LNCaP clone FGC (cell line): ENCODE measurements at places on chromosomes 7 and 10.

GRCh38 chr7:82270870-82271269 is 172.7 kb downstream of the CACNA2D1 start:
- no peak for DNase-seq

DNA sequence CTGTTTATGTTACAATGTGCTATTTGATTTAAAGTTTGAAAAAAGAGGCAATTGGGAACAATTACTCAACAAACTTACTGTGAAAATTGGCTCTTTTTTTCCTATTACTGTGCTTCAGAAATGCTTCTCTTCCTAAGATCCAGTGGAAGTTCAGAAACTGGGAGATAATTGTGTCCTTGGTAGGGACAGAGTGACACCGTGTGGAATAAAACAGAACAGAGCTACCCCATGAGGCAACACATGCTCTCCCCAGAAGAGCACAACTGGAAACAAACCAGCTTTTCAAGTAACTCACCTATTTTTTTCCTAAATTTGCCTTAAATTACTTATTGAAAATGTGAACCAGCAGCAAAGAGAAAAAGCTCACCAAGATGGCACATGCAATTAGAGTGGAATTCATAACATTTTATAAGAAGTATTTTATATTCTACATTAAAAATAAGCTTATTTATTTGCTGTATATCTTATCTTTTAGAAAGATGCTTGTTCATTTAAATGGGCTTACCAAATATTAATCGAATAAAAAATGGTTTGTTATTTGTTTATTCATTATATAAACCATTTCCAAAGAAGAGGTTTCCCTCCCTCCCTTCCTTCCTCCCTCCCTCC is 346.1 kb upstream of the ANKRD30A start:
- no peak for DNase-seq

DNA sequence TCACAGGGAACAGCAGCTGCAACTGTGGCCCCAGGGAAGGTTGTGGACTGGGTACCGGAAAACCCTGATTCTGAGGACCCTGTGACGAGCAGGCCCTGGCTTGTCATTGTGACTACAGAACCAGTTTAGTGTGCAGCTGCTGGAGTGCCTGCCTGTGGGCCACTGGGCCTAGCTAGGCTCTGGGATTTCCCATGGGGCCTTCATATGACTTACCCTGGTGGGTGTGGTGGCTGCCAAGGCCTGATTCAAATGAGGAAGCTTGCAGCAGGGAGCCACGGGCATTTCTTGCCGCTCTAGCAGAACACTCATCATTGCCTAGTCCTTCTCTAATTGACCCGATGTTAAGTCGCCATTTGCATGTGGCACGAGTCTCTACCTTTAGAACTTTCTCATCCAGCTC is 14.7 kb upstream of the CAMK2G start:
- no peak for DNase-seq

DNA sequence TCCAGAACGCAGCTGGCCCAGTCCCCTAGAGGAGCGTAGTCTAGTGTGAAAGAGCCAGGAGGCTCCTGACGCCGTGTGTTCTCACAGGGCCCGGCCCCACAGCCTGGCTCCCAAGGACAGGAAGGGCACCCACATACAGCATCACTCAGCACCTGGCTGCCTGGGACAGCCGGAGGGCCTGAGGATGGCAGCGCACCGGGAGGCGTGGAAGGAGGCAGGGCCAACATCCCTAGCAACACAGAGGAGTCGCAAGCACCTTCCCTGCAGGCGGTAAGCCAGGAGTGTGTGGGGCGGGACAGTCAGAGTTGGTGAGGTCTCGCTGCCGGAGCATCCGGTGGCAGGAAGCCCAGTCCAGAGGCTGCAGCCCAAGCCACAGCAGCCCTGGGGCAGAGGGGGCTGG is 125.8 kb downstream of the MAD1L1 start:
- DNase-seq = no peak

- DNase-seq = no peak
These were observed 561.5 kb downstream of the DNAJB6 start for GRCh38 chr7:157898261-157898660.

GRCh38 chr7:15104411-15105092 is 202.0 kb upstream of the DGKB start:
- no peak for DNase-seq

DNA sequence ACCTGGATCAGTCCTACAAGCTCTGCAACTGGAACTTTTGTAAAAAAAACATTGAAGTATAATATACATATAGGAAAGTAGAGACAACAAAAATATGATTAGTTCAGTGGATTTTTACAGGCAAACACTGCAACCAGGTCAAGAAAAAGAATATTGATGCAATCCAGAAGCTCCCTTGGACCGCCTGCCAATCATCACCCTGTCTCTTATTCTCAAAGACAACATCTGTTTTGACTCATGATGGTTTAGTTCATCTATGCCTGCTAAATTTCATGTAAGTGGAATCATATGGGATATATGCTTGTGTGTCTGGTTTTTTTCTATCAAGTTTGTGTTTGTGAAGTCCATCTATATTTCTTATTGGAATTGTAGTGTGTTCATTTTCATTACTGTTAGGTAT is 7.7 kb upstream of the HYCC1 start:
- no peak for DNase-seq

GRCh38 chr7:26190417-26190869 is 10.1 kb downstream of the HNRNPA2B1 start:
- no peak for DNase-seq

GRCh38 chr7:93622036-93623033 is 47.8 kb upstream of the CALCR start:
- no peak for DNase-seq

GRCh38 chr10:80896959-80897358 is 359.3 kb downstream of the SH2D4B start:
- DNase-seq = no peak

DNA sequence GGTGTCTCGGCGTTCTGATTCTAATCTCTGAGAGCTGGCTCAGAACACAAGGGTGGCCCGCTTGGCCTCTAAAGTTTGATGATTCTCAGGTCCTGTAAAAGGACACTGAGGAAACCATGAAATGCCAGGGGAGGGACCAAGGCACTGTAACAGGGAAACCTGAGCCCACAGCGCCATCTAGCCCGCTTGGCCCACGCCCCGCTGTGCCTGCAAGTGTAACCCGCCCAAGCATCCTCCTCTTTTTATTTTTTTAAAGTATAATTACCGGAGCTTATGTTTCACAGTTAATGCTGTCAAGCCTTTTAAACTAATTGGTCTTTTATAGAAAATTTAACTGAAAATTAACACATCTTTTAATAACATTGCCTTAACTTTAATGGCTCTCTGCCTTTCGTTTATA is 734.7 kb downstream of the KCNMA1 start:
- DNase-seq = no peak

GRCh38 chr7:6258440-6259182 is 13.8 kb downstream of the CYTH3 start:
- DNase-seq = no peak

GRCh38 chr7:38428041-38428440 is 154.6 kb upstream of the TARP start:
- DNase-seq = no peak

GRCh38 chr10:71888623-71889387 is 37.8 kb upstream of the PSAP start:
- no peak for DNase-seq

DNA sequence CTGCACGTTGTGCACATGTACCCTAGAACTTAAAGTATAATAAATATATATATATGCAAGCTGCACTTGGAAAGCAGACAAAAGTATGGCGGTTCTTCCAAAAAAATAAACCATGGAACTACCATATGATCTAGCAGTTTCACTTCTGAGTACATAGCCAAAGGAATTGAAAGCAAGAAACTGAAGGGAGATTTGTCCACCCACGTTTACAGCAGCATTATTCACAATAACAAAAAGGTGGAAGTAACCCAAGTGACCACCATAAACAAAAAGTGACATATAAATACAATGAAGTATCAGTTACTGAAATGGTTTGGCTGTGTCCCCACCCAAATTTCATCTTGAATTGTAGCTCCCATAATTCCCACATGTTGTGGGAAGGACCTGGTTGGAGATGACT is 525.3 kb upstream of the CELF2 start:
- DNase-seq = no peak

GRCh38 chr10:51918884-51919325 is 219.5 kb upstream of the CSTF2T start:
- DNase-seq = no peak

- DNase-seq = no peak
These were observed 143.7 kb downstream of the PTPRN2 start for GRCh38 chr7:158443688-158444483.

DNA sequence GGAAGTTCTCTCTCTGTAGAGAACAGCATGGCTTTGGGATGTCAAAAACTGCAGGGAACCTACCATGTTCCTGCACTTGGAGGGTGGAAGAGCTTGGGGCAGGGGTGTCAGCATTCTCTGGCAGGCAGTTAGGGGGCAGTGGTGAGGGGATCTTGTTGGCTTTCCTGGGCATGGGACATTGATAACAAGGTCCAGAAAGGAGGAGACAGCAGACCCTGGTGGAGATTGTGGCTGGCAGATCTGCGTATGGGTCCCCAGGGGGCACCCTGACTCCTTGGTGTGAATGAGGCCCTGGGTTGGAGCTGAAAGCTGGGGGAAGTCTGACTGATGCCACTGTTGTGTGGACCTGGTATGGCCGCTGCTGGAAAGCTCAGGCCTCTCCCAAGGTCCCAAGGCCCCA is 22.9 kb upstream of the CAMK2B start:
- no peak for DNase-seq

- DNase-seq = no peak
These were observed 42.6 kb downstream of the SEM1 start for GRCh38 chr7:96667026-96667425.

DNA sequence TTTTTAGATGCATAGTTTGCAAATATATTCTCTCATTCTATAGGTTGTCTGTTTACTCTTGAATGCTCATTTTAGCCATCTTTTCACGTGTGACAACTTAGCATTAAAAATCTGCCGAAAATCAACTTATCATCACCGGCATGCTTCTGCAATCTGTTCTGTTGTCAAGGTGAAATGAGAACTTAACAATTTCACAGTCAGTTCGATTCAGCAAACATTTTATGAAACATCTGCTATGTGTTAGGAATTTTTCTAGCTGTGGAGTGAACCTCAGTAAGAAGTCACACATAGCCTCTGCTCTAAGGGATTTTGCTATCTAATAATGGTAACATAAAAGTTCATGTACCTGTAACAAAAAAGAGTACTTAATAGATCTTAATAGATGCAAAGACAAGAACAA is 256.1 kb downstream of the ZWINT start:
- no peak for DNase-seq

DNA sequence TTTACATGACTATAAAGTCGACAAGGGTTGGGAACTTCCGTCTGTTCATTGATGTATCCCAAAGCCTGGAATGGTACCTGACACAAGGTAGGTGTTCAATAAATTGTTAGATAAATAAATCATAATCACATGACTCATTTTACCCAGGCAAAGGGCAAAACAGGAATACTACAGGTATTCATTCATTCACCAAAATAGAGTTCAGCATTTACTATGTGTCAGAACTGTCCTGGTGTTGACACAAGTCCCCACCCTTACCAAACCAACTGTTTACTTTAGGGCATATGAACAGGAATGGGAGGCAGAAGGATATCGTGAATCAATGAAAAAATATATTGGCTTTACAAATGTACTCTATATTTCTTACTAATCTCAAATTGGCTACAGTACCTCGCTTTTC is 666 bp upstream of the YAE1 start:
- DNase-seq = no peak

DNA sequence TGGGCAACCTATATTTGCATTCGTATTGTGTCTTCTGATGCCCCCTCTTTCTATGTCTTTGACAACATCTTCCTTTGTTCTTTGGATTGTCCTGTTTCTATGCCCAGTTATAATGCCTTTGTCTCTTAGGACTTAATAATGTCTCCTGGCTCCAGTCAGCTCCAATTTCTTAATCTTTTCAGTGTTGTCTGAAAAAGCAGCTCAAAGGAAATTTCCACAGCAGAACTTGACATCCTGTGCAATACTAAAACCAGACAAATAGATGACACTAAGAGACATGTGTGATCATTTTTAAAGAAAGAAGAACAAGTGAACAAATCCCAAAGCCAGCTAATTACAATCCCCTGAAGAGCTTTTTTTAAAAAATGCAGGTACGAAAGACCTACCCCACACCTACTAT is 47.7 kb upstream of the RNF148 start:
- DNase-seq = no peak

- no peak for DNase-seq
These were observed 39.0 kb downstream of the SEC61G start for GRCh38 chr7:54719974-54720373.

DNA sequence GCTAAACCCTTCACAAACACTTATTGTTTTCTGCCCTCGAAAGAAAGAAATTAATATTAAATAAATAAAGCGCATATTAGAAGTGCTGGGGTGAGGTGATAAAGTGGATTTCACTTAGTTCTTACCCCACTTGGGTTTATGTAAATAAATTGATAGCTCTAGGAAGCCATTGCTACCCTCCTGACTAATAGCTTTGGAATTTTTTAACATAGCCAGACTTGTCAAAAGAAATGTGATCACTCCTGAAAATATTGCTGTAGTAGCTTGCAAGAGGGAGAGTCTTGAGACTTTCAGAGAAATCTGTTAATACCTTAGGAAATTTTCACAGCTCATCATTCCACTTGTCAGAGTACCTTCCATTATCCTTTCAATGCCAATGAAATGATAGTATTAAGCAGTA is 7.6 kb downstream of the ARL5B start:
- no peak for DNase-seq

DNA sequence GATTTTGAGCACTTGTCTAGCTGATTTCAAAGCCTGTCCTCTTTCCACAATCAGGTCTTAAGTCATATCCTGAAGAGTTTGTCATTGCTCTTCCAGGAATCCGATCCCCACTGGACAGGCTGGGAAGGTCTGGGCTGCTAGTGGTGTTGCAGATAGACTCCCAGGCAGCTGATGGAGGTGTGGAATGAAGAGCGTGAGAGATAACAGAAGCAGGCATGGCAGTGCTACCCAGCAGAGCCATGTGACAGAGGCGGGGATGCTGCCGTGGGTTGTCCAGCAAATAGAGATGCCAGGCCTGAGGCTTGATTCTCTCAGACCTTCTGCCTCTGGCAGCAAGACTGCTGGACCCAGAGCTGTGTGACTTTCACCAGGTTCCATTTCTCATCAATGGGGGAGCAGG is 116.5 kb upstream of the EEPD1 start:
- DNase-seq = no peak

DNA sequence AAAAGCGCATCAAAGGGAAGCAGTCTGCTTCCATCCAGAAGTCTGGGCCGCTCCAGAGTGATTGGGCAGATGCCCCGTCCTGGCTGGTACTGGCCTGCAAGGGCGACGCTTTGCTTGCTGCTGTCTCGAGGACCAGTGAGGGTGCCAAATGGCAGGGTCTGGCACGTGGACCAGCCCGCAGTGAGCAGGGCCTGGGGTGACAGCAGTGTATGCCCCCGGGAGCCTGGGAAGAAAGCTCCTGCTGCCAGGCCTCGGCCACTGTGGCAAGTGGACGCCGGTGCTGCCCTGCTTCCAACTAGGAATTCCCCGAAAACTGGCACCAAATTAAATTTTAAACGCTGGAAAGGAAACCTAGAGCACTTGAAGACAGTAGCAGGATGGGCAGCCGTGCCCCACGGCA is 357.0 kb upstream of the MKI67 start:
- no peak for DNase-seq

GRCh38 chr7:18679261-18679660 is 183.7 kb downstream of the HDAC9 start:
- no peak for DNase-seq
